ENCODE measurements at places on chromosomes 12 and 14.

DNA sequence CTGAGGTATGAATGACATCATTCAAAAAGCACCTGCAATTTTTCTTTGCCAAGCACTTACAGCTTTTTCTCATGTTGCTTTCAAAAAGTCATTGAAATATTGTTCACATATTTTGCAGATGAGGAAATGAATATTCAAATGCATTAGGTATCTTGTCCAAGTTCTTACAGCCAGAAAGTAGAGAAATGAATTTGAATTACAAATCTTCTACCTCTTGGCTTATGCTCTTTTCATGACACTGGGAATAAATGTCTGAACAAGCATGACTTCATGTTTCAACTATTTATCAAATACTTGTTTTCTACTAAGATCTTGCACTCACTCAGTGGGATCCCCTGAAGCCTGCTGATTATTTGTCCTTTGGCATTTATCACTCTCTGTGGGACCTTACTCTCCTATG lies 267.2 kb upstream of the BTG1 start:
- no peak for DNase-seq

GRCh38 chr12:106080791-106081170 lies 58.0 kb downstream of the NUAK1 start:
- no peak for DNase-seq

GRCh38 chr12:12195516-12195915 lies 71.3 kb downstream of the LRP6 start:
- no peak for DNase-seq

- DNase-seq: no peak
Observed at GRCh38 chr14:91230397-91231035, 14.0 kb downstream of the GPR68 start.

- DNase-seq: no peak
Observed at GRCh38 chr14:73741876-73742519, 27.8 kb upstream of the PNMA1 start.

DNA sequence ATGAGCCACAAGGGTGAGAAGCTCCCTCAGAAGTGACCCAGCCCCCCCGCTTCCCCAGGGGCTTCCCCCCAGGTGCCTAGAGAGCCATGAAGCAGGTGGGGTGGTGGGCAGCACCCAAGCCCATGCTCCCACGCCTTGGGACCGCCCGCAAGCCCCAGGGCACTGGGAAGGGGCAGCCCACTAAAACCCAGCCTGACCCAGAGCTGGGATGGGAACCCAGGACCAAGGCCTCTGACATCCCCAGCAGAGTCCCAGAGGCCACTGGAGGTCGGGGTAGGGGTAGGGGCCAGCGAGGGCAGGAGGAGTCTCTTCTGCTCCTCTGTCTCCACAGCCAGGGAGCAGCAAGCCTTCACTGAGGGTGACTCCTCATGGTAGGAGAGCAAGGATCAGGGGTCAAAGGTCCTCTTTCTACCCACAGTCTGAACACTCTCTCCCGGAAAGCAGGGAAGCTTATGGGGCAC lies 86.5 kb upstream of the ZFP36L1 start:
- no peak for DNase-seq

GRCh38 chr14:81028461-81028860 lies 73.0 kb downstream of the TSHR start:
- no peak for DNase-seq

Measured in endothelial cell (in vitro differentiated cells).